GM12878 (cell line): ENCODE measurements at places on chromosomes 1 and 21.
A peak's percentile ranks its signal among the peaks of the same experiment; 100 is the strongest.

DNA sequence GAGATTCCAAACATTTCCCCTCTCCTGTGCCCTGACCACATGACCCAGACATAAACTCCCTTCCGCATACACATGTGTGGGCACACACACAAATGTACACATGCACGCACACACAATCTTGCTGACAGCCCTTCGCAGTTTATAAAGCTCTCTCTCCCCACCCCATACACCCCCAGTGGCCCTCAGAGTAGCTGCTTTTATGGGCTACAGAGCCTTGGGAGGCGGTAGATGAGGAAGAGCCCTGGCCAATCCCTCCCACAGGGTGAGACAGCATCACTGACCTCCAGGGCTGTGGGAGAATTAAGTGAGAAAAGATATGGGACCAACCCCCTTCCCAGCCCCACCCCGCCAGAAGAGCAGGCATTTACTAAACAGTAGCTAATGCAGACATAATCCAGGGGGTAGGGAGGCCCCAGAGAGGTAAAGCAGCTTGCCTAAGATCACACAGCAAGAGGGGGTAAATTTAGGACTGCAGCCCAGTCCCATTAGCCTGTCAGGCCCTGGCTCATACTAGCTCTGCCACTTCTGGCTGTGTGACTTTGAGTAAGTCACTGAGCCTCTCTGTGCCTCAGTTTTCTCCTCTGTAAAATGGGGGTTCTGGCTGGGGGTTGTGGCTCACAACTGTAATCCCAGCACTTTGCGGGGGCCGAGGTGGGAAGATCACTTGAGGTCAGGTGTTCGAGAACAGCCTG lies 5.1 kb downstream of the SDC3 start:
- DNase-seq: no peak

DNA sequence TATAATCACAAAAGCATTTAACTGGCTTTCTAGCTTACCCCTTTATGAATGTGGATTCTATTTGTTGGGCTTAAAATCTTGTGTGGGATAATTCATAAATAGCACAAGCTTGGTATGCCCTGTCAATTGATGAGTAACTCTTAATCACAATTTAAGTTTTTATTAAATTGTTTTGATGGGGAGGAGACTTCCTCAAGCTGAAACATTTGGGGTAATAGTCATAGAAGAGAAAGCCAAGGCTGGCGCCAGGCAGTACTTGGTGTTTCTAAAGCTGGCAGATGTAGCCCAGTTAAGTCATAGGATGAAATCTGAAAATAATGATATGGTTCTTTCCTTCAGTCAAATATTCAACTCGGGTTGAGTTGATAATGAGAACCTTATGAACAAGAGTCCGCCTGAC lies 167.2 kb downstream of the FMN2 start:
- no peak for DNase-seq

- DNase-seq: no peak
These were observed 30.0 kb downstream of the ARHGEF10L start for GRCh38 chr1:17569200-17570139.

DNA sequence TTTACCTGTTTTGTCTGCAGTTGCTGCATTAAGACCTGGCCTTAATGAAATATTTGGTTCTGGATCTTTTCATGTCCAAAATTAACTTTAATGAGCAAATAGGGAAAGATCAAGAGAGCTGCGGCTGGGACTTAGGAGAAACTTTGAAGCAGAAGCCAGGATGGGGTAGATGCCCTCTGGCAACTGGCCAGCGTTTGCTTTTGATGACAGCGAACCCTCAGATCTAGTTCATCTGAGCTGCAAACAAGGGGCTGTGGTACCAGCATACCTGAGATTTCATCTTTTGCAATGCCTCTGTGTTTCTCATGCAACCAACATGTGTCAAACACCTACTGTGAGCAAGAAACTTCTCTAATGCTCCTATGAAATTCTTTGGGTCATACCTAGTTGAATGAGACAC lies 13.0 kb upstream of the TEDDM1 start:
- DNase-seq: no peak

GRCh38 chr1:48266576-48266975 lies 44.1 kb downstream of the SLC5A9 start:
- DNase-seq: no peak

DNA sequence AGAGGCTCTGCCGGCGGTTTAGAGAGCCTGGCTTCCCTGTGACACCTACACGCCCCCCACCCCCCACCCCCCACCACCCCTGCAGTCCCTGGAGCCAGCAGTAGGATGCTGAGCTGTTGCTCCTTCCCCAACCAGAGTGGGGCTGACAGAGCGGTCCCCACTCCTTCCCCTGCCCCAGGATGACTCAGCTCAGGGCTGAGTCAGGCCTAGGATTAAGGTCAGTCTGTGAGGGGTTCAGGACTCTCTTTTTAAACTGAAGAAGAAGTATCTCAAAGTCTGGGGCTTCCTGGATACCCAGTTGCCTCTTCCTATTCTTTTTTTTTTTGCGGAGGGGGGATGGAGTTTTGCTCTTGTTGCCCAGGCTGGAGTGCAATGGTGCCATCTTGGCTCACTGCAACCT lies 19.1 kb downstream of the DMBX1 start:
- DNase-seq: no peak

GRCh38 chr1:75165264-75165663 lies 31.1 kb downstream of the LHX8 start:
- no peak for DNase-seq

DNA sequence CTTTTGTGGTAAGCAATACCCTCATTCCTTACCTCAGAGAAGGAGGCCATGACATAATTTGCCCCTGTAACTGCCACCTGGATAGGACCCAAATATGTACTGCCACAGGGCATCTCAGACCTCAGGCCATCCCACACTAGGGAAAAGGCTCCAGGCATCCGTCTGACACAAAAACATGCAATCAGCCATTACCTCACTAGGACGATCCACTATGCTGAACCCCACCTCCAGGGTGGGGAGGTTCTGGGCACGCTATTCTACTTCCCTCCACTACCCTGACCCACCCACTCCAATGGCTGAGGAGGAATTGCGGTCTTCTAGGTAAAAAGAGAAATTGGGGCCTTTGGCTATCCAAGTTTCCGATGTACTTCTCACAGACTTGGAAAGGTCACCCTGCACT lies 53.6 kb downstream of the ERI3 start:
- no peak for DNase-seq

DNA sequence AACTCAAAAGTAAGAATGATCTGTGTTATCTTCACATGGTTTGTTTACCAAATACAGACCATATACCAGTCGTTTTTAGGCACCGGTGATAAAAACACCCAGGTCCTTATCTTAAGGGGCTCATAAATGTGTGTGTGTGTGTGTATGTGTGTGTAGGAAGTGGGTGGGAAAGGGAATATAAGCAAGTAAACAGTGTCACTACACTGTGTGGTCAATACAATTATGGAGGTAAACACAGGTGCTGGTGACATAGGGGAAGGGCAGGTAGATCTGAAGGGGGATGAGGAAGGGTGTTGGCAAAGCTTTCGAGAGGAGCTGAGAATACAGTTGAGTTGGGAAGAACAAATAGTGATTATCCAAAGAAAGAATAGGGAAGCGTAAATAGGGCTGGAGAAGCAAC lies 19.1 kb upstream of the MRPS6 start:
- DNase-seq: no peak

DNA sequence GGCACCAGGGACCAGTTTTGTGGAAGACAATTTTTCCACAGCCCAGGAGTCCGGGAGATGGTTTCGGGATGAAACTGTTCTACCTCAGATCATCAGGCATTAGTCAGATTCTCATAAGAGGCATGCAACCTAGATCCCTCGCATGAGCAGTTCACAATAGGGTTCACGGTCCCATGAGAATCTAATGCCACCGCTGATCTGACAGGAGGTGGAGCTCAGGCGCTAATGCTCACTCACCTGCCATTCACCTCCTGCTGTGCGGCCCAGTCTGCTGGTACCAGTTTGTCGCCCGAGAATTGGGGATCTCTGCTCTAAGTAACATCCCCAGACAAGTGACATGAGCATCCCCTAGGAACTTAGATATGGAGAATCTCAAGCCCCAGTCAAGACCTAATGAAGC lies 180.7 kb downstream of the COQ8A start:
- no peak for DNase-seq

- no peak for DNase-seq
These were observed 1.1 kb downstream of the KCNH1 start for GRCh38 chr1:211132721-211133392.

- no peak for DNase-seq
These were observed 103.9 kb downstream of the CASZ1 start for GRCh38 chr1:10692401-10693021.

GRCh38 chr21:44748621-44749020 lies 37.2 kb upstream of the TSPEAR start:
- DNase-seq: no peak

GRCh38 chr1:166193057-166193698 lies 26.4 kb upstream of the FAM78B start:
- no peak for DNase-seq

DNA sequence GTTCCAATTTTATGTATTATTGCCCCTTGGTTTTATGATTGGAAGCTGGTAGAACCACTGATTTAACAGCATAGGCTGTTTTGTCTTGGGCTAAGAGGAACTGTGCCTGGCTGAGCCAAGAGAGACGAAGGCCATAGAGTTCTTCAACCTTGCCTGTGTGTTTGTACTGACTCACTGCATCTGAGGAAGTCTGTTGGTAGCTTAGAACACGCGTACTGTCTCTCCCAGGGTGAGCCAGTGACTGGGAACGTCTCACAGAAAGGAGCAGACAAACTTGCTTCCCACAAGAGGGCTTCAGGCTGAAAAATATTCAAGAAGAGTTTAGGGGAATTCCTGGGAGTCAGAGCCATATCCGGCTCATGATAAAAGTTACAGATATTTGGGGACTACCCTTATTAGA lies 14.9 kb downstream of the TMEM51 start:
- peak; percentile 63 for DNase-seq

DNA sequence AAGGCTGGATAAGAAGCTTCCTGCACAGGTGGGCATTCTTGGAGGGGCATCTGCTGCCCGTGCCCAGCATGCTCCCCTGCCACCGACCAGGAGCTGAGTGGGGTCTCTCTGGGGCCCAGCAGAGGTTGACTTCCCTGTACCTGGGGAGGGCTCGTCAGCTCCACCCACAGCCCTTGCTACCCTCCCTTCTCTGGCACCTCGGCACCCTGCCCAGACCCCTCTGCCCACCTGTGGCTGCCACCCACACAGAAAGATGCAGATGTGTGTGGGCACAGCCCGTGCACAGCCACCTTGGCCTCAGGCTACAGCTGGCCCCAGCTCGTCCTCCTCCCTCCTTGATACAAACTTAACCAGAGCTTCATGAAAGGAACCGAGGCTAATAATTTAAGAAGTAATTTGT lies 241.2 kb upstream of the VAMP3 start:
- DNase-seq: no peak

DNA sequence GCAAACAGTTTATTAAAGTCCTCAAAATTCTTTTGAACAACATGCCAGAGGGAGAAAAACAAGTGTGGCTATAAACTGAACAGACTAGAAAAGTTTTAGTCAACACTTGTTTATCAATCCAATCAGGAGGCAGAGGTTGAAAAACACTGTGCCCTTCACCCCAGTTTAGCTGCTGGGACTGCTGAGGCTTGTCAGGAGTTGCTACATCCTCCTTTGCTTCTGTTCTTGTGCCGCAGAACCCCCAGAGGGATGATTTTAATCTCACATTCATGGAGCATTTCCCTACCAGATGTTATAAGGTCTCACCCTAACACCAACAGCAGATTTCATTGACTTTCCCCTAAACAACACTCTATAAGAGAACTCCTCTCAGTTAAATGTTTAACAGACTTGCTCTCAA lies 321.2 kb downstream of the VAV3 start:
- DNase-seq: no peak

- DNase-seq: no peak
These were observed 29.7 kb upstream of the TRABD2B start for GRCh38 chr1:48026701-48027532.

GRCh38 chr1:169468982-169469381 lies 16.8 kb downstream of the SLC19A2 start:
- DNase-seq: no peak

- DNase-seq: no peak
These were observed 5.3 kb downstream of the ANKRD65 start for GRCh38 chr1:1415751-1416150.

GRCh38 chr1:115829023-115829674 lies 11.8 kb downstream of the NHLH2 start:
- DNase-seq: no peak

DNA sequence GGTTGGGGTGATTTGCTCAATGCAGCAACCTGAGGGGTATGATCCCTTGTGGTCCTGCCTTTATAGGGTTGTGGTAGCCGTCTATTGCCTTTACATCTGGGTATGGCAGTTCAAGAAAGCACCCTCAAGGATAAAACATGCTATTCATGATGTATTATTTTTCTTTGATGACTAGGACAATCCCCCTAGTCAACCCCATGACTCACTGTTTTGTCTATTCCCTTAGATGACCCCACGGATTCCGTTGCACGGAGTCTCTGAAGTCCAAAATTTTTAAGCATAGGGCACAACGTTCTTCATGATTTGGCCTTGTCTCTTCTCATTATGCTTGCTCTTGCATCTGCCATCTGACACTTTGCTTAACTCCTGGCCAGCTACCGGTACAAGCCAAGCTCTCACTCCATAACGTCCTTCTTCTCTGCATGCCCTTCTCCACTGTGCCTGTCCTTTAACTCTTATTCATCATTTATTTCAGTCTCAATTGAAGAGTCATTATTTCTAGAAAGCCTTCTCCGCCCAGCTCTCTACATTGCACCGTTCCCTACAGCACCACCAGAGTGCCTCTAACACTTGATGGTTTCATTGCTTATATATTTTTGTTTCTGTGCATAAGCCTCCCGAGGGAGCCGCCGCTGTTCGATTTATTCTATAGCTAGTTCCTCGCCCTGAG lies 838 bp upstream of the DISP1 start:
- DNase-seq: no peak

- no peak for DNase-seq
These were observed 4.3 kb upstream of the GLUL start for GRCh38 chr1:182395906-182396305.

- DNase-seq: no peak
These were observed 24.2 kb downstream of the KIF17 start for GRCh38 chr1:20693623-20694022.

DNA sequence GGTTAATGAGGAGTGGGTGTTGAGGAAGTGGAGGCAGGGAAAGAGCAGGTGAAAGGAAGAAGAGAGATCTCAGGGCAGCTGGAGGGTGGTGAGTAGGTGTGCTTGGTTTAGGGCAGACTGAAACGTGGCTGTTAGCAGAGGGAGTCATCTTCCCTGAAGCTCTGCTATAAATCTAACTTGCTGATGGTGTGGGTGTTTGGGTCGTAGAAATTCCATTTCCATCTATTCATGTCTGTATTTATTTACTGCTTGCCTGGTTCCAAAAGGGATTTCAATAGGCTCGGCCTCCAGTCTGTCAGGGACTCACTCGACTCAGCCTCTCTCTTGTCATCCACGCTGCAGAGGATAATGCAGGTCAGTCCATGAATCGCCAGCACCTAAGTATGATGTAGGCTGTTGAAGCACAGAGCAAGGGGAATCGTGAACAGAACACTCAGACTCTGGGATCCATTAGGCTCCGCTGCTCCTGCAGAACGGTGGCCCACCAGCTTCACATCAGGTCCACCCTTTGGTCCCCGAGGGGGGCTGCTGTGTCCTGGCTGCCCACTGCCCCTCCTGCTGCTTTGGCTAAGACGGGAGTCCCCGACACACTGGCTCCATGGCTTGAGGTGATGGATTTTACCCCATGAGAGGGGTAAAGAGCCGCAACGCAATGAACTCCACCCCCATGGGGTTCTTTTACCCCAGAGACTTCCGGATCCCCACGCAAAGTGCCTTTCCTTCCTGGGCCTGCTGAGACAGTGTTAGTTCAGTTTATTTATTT lies 156.2 kb downstream of the RHOU start:
- no peak for DNase-seq
